AG04449 (cell line): ENCODE measurements at places on chromosomes 13 and 19.

DNA sequence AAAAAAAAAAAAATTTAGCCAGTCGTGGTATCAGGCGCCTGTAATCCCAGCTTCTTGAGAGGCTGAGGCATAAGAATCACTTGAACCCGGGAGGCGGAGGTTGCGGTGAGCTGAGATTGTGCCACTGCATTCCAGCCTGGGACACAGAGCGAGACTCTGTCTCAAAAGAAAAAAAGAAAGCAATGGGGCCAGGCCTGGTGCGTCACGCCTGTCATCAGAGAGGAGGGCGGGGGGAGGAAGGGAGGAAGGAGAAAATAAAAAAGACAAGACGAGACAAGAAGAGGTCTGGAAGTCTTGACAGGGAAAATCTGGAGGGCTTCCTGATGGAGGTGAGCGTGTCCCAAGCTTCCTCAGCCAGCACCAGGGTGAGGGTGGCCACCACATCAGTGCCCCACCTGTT is 54.9 kb upstream of the PTPRS start:
- no peak for DNase-seq

- no peak for DNase-seq
Measured at GRCh38 chr13:32408296-32409000, 19.5 kb downstream of the N4BP2L1 start.

- DNase-seq: peak; percentile 28
Measured at GRCh38 chr13:75250526-75251178, 231.3 kb downstream of the TBC1D4 start.

DNA sequence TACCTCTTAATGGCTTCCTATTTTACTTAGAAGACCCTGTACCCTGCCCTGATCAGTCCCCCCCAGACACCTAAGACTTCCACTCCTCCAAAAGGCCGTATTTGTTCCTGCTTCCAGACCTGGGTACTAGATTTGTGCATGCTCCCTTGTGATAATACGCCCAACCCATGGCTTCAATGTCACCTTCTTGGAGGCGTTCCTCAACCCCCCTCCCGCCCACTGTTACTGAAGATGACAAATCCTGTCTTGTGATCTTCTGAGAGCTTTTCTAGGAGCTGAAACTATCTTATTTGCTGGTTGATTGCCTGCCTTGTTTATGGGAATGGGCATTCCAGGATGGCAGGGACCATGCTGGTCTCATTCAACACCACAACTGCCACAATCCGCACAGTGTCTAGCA is 9.4 kb downstream of the SLC25A23 start:
- no peak for DNase-seq

DNA sequence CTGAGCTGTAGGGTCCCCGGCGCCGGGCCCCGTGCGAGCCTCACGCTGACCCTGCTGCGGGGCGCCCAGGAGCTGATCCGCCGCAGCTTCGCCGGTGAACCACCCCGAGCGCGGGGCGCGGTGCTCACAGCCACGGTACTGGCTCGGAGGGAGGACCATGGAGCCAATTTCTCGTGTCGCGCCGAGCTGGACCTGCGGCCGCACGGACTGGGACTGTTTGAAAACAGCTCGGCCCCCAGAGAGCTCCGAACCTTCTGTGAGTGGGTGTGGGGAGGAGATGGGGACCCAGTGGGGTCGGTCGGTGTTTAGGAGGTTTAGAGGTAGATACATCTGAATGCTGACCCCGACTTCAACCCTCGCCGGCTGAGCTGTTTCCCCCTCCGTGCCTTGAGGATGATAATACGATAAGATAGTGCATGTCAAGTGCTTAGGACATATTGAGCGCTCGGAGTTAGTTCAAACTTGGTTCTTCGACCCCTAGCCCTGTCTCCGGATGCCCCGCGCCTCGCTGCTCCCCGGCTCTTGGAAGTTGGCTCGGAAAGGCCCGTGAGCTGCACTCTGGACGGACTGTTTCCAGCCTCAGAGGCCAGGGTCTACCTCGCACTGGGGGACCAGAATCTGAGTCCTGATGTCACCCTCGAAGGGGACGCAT is 1.9 kb downstream of the ICAM5 start:
- DNase-seq: no peak

- no peak for DNase-seq
Measured at GRCh38 chr13:77339408-77339807, 12.5 kb upstream of the MYCBP2 start.

- DNase-seq: no peak
Measured at GRCh38 chr13:40381935-40382764, 284.3 kb downstream of the FOXO1 start.

DNA sequence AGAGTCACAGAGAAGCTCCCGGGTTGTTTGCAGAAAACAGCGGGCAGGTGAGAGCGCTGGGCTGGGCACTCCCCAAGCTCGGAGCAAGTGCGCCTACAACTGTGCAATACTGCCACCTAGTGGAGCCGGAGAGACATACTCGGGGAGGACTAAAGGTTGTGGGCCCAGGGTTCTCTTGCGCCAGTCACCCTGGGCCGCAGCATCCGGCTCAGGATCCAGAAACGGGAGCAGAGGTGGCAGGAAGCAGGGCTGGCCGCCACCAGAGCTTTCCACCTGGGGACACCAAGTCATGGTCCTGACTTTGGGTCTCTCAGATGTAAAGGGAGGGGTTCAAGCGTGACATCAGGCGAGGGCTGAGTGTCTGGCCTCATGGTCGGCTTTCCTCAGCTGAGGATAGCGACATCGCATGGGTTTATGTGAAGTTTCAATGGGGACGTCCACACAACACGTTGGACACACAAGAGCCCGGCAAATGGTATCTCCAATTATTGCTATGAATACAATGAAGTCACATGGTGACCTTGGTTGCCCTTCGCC is 11.2 kb upstream of the KLK4 start:
- no peak for DNase-seq

DNA sequence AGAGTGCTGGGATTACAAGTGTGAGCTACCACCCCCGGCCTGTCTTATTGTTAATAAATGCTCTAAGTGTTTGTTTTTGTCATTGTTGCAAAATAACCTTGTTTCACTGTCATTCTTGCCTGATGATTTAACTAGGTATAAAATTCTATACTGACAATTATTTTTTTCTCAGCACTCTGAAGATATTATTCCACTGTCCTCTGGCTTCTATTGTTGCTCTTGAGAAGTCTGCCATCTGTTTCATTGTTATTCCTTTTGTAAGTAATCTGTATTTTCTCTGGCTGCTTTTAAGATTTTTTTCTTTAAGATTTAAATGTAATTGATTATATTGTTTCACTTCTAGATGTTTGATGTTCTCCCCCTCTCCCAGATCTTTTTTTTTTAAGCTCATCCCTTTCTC is 17.6 kb downstream of the ZNF420 start:
- no peak for DNase-seq

- DNase-seq: no peak
Measured at GRCh38 chr19:37304190-37304883, 66.6 kb upstream of the ZNF527 start.
